ENCODE measurements at places on chromosomes 4 and X.

GRCh38 chrX:80810365-80810978, 795 bp upstream of the BRWD3 start:
- no peak for DNase-seq

DNA sequence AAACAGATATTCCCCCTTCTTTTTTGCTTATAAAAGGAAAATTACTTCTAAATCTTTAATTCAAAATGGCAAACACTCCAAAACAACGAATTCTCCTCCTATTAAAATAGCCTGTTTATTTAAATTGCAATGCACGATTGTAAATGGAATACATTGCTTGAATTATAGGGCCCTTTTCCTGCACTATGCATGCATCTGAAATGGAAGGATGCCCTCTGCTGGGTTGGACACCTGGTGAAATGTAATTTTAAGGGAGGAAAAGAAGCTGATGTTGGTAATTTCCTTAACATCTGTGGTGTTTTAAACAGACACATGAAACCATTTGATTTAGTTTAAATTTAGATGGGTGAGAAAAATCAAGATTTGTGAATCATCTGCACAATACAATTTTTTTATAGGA, 72.8 kb downstream of the GRXCR1 start:
- no peak for DNase-seq

GRCh38 chr4:159296061-159296460, 193.2 kb downstream of the RAPGEF2 start:
- DNase-seq: no peak

DNA sequence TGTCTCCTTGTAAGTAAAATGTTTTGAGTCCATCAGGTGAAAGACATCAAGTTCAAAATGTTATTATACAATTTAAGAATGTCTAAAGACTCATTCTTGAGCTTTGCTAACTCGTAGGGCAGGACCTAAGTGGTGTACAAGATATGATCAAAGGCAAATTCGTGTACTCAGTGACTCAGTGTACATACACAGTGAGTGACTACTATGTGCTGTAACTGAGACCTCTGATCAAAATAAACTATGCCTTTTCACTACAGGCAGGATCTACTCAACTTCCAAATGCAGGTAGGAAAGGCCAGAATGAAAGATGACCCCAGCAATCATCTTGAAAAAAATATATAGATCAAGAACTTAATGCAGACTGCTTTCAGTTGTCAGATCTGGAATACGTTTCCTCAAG, 49.9 kb downstream of the ADGRG2 start:
- DNase-seq: no peak

GRCh38 chr4:75786938-75787337, 62.6 kb downstream of the USO1 start:
- no peak for DNase-seq
